Fibroblast of pulmonary artery (primary cell): ENCODE measurements at places on chromosomes 6 and 20.

GRCh38 chr6:41428996-41429421, 93.6 kb downstream of the NCR2 start:
- DNase-seq: peak; percentile 13

DNA sequence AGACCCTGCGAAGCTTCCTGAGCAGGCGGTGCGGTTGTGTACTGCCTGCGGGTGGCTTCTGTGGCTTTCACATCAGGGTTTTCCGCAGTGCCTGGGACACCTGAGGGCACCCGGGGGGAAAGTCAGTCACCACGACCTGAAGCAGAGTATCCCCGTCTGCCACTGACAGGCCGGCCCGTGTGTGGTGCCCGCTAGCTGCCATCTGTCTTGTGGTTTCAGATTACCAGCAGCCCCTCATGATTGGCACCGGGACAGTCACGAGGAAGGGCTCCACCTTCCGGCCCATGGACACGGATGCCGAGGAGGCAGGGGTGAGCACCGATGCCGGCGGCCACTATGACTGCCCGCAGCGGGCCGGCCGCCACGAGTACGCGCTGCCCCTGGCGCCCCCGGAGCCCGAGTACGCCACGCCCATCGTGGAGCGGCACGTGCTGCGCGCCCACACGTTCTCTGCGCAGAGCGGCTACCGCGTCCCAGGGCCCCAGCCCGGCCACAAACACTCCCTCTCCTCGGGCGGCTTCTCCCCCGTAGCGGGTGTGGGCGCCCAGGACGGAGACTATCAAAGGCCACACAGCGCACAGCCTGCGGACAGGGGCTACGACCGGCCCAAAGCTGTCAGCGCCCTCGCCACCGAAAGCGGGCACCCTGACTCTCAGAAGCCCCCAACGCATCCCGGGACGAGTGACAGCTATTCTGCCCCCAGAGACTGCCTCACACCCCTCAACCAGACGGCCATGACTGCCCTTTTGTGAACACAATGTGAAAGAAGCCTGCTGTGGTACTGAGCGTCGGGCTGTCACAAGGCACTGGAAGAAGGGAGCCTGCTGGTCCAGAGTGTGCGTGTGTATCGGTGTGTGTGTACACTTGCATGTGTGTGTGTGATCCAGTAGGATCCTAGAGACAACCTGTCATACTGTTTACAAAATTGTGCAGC, 54.4 kb downstream of the GOPC start:
- peak; percentile 50 for DNase-seq

- no peak for DNase-seq
These were observed 541.0 kb upstream of the SPTLC3 start for GRCh38 chr20:12467758-12468157.

DNA sequence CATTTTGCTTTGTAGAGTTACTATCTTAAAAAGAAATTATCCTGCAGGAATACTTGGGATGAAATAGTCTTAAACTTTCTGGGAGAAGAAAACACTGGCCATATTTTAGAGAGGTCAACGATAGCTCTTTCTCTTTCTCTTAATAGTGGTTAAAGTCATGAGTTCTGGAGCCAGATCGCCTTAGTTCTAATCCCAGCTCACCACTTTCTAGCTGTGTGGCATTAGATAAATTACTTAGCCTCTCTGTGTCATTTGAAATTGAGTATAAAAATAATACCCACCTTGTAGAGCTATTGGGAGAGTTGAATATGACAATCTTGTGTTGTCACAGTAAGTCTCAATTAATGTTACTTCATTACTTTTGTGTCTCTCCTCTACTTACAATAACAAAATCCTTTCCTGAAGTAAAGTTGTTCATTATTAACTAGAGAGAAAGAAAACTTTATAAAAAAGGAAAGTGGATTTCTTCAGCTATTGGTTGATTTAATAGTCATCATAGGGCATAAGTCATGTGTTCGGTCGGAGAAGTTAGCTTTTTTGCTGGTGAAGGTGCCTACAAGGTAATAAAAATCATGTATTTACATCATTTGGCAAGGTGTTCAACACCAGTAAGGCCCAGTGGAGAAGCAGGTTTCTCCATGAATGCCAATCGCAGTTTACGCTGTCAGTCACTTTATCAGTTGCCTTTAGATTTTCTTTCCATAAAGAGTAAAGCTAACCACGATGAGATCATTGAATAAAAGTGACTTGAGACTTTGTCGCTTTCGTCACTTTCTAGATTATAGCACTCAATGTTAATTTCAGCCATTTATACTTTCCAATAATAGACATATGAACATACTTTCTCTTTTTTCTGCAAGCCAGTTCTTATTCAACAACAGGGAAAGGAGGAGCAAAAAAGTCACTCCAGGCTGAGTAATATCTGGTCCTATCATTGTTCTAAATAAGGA, 2.0 kb downstream of the NEDD9 start:
- DNase-seq: peak; percentile 44

GRCh38 chr20:8394308-8394945, 262.4 kb downstream of the PLCB1 start:
- peak; percentile 64 for DNase-seq

DNA sequence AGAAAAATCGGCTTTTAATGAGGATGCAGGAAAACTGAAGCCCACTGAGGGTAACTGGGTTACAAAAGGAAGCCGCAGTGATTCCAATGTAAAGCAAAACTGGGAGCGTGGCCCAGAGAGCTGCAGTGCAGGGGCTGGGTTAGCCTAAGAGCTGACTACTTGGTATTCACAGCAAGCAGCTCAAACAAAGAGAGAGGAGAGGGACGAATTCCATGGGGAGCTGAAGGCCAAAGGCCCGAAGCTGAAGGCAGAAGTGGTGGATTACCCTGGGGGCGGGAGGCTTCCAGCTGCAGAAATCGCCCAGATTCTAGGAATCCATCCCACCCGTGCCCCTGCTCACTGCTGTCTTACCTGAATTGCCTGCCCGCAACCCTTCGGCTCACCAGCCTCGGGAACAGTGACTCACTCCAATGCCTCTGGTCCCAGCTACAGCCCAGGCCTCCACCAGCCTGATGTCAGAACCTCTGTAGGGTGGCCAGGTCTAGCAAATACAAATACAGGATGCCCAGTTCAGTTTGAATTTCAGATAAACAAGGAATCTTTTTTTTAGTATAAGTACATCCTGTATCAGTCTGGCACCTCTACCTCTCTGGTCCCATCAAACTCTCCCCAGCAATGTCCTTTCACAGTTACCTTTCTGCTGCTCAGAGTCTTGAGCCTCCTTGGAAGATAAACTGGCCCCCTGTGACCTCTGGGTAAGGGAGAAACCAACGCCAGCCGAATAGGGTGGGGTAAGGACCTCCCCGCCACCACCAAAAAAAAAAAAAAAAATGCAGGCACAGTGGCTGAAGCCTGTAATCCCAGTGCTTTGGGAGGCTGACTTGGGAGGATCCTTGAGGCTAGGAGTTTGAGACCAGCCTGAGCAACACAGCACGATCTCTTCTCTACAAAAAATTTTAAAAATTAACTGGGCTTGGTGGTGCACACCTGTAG, 14.6 kb upstream of the ZMYND8 start:
- no peak for DNase-seq

- no peak for DNase-seq
These were observed 682 bp upstream of the ZSCAN9 start for GRCh38 chr6:28224131-28225055.

DNA sequence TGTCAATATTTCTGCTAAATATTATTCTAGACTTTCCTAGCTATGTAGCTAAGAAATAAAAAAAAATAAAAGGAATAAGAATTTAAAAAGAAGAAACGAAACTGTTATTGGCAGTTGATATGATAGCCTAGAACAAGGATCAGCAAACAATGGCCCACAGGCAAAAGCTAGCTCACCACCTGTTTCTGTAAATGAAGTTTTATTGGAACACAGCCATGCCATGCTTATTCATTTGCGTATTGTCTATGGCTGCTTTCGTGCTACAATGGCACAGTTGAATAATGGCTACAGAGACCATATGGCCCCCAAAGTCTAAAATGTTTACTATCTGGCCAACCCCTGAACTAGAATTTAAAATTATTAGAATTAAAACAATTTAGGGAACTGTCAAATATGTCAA, 952.6 kb upstream of the MAP3K7 start:
- DNase-seq: no peak

GRCh38 chr20:41181567-41181966, 44.2 kb downstream of the PLCG1 start:
- DNase-seq: no peak

DNA sequence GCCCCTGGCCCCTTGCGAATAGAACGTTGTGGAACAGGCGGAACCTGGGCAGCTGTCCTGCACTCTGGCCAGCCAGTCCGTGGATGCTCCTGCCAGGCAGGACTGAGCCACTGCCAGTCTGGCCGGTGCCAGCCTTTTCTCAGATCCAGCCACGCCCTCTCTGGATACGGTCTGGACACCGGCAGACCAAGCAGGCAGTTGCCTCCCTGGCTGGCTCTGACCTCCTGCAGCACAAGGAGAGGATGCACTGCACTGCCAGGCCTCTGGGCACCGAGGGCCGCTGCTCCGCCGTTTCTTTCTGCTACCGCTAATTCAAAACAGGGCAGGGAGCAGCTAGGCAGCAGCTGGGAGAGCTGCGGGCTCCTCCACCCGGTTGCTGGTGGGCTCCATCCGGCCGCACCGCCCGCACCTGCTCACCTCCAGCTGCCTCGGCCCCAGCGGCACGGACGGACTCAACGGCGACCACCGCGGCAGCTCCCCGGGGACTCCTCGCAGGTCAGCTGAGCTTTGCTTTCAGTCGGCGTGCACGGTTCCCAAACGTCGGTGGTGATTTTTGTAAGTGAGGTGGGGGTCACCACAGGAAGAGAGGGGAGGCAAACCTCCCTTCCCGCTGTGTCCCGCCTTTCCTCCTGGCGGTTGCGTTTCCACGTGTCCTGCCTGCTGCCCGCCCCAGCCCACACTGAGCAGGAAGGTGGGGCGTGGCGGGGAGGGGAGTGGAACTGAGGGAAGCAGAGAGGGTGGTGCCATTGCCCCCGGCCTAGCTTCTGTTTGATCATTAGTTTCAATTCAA, 30.3 kb upstream of the AFDN start:
- no peak for DNase-seq

DNA sequence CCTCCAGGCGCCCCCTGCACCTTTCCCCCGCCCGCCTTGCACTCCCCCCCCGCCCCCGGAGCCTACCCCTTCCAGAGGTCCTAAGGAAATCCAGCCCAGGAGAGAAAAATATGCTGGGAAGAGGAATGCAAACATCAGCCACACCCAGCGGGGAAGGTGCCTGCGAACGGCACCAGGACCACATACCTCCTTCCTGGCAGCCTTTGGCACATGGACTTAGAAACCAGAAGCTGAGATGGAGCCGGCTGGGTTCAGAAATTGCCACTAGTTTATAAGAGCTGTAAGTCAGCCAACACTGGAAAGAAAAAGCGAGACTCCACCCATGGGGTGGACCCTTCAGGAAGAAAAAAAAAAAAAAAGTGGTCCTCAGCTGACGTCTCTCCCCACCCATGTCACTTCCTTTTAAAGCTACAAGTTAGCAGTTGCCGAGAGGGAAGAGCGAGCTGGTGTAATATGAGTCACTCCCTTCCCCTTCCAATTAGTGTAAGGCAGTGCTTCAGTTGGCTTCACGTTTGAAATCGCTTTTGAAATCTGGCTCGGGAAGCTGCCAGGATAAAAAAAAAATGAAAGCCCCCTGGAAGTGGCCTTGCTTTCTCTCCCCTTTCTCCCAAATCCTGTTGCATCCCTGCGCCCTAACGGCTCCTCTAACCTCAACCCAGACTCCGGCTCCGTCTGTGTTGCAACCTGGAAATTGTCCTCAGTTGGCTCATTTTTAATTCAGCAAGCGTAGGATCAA, at the start of gene AGPAT4:
Gene AGPAT4, minus strand, starts transcription at position 310 of the 736 bp plus-strand sequence. CDS start 41,848 bp downstream, outside the sequence.
- DNase-seq: peak; percentile 98

DNA sequence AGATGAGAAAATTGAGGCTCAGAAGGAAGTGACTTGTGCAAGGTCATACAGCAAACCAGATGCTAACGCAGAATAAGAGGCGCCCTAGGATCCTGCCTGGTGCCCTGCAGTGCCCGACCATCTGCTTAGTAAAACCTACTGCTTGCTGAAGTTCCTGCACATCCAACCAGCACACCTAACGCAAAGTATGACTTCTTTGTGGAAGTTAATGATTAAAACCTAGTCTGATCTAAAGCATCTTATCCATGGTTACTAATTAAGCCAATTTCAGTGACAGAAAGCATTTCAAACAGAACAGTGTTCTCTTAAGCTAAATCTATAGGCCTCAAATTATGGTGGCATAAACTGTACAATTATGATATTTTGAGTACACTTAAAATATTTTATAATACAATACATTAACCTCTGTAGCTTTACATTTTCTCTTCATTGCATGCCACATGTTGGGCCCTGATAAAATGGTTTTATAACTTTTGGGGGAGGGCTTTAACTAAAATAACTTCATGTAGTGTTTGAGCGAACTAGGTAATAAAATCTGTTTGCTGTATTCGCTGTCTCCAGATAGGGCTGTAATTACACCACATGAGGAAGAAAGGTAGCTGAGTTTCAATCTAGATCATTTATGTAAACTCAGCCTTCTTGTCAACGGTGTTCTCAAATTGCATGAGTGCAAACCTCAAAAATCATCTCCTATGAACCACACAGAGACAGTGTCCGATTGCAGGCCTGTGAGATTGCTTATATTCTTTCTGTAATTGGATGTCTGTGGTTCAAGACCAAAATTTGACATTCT, 37.5 kb upstream of the BEND3 start:
- no peak for DNase-seq

DNA sequence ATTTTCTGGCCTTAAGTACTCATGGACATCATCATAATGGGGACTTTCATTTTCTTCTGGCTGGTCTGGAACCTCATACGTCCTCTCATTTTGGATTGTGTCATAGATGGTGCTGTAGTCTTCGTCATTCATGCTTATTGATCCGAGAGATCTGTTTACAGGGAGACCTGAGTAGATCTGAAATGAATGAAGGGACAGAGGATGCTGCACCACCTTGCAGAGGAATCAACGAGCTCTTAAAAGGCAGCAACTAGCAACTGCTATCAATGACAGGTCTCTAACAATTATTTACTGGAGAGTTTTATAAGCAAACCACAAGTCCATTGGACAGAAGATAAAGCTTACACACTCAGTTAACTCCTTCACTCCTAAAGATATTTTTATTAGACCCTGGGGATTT, 49.7 kb upstream of the ENPP4 start:
- DNase-seq: no peak

DNA sequence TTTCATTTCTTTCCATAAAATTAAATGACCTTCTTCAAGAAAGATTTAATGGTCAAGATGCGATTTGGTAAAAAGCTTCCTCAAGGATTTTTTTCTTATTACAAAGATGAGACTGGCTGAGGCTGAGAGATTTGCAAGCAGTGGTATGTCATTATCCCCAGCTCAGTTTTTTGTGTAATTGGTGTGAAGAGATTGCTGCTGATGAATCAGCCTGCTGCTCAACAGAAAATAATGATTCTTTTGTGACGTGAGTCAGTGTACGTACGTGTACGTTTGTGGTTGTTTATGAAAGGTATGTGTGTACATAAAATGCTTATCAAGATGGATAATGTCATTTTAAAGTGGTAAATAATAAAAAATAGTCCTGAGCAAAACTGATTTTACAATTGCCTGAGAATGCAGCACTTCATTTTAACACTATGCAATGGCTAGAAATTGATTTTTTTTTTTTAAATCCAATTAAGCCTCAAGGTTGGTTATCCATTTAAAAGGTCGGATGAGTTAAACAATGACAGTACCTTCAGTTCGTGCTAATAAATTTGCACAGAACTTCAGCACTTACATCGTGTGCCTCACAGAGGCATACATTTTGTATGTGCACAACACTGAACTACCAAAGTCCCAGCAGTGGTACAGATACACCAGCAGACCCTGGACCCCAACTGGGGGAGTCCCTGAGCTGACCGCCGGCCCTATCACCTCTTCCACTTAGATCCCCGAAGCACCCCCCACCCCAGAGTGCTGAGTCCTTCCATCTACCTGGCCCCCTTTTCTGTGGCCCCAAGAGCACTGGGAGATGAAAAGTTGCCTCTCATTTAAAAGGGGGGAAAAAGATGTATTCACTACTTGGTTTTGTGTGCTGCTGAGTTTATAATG, 9.7 kb upstream of the NPEPL1 start:
- DNase-seq: peak; percentile 27
